Cardiac ventricle fibroblast (primary cell): ENCODE measurements at places on chromosomes 13 and 19. TPM values are rescaled to one million over a fixed set of nuclear protein-coding genes. Genes with fewer than 3 reads are reported as not detected.

The VSIG10L gene
- total RNA-seq, result 0.31 and 0.98 TPM in 2 replicates

The ATF5 gene
- 8.7 and 12.3 TPM in 2 replicates for total RNA-seq

The NEK5 gene
- total RNA-seq, result 0.06 TPM in 1 of 2 replicates, not detected in the other

The MIPEP gene
- 9.5 and 11.8 TPM in 2 replicates for total RNA-seq

The ZNF730 gene
- 0.25 TPM in 1 of 2 replicates, not detected in the other for total RNA-seq

The SERP2 gene
- 2.7 and 3.4 TPM in 2 replicates for total RNA-seq

The CAPN12 gene
- total RNA-seq, result not detected in 2 replicates

The FBXW9 gene
- total RNA-seq, result 7.3 and 8.3 TPM in 2 replicates

The FAM83E gene
- total RNA-seq, result not detected in 2 replicates

The NOVA2 gene
- total RNA-seq, result 0.24 and 0.31 TPM in 2 replicates

The IGFL4 gene
- total RNA-seq, result not detected in 2 replicates

The FPR3 gene
- total RNA-seq, result 0.44 TPM in 1 of 2 replicates, not detected in the other

The ZNF223 gene
- total RNA-seq, result 2.5 and 5.5 TPM in 2 replicates

The ZNF90 gene
- 0.15 and 0.44 TPM in 2 replicates for total RNA-seq

The SULT2A1 gene
- total RNA-seq, result not detected in 2 replicates

The SDHAF1 gene
- 31.5 and 37.5 TPM in 2 replicates for total RNA-seq

The FPR1 gene
- 0.44 TPM in 1 of 2 replicates, not detected in the other for total RNA-seq

The ZFR2 gene
- total RNA-seq, result not detected in 2 replicates

The CALR3 gene
- not detected in 2 replicates for total RNA-seq
